ENCODE measurements at places on chromosomes 12 and 14. TPM values are rescaled to one million over a fixed set of nuclear protein-coding genes. Genes with fewer than 3 reads are reported as not detected.

DNA sequence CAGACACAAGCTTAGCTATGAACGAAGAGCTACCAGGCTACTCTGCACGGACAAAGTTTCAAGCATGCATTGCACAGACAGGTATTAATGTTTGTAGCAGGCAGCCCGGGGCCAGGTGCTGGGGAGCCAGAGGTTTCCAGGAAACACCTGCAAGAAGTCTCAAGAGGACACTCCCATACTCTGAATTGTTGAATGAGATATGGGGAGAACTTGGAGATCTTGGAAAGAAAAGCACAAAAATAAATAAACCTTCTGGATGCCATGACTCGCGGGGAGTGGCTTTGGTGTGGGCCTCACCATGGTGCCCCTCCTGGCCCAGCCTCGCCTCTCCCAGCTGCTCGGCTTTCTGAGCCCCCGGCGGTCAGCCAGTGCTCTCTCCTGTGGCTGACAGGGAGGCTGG lies 186.8 kb downstream of the TTC7B start:
- H3K4me3 ChIP-seq = no peak overlapping the region
- H3K27me3 ChIP-seq = no peaks in the 10 kb centered on the region
- peaks cover 57% of the 10 kb centered on the region for H3K4me1 ChIP-seq
- H3K27ac ChIP-seq = peak overlapping the region; percentile 74

DNA sequence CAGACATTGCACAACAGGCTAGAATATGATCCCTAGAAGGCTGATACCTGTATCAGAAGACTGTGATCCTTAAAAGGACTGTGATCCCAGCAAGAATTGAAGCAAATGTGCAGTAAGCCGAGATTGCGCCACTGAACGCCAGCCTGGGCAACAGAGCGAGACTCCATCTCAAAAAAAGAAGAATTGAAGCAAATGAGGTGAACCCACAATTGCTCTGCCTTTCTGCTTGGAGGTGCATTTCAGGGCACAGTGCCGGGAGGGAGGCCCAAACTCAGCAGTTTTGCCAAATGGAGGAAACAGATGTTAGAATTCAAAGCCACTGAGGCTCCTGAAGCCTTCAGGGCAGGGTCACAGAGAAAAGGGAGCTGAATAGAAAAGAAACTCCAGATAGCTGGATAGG lies 61.1 kb upstream of the COCH start:
- H3K36me3 ChIP-seq = no peaks in the 10 kb centered on the region
- no peak for DNase-seq
- H3K27ac ChIP-seq = no peak overlapping the region
- no peak overlapping the region for H3K4me3 ChIP-seq
- H3K27me3 ChIP-seq = no peaks in the 10 kb centered on the region

DEPDC4 gene
- not detected for total RNA-seq

GRCh38 chr14:95485222-95485819 lies 31.1 kb downstream of the SYNE3 start:
- H3K27ac ChIP-seq = peak overlapping the region; percentile 8
- no peaks in the 10 kb centered on the region for H3K27me3 ChIP-seq
- DNase-seq = no peak
- H3K36me3 ChIP-seq = no peaks in the 10 kb centered on the region
- no peak overlapping the region for H3K4me3 ChIP-seq
- peaks cover 72% of the 10 kb centered on the region for H3K4me1 ChIP-seq

GRCh38 chr14:50947446-50947845 lies 3.2 kb upstream of the PYGL start:
- no peaks in the 10 kb centered on the region for H3K36me3 ChIP-seq
- no peak overlapping the region for H3K4me3 ChIP-seq
- DNase-seq = no peak
- peaks cover 21% of the 10 kb centered on the region for H3K4me1 ChIP-seq

GRCh38 chr12:89230376-89231315 lies 121.7 kb downstream of the DUSP6 start:
- DNase-seq = no peak
- no peaks in the 10 kb centered on the region for H3K36me3 ChIP-seq
- no peak overlapping the region for H3K27ac ChIP-seq
- H3K27me3 ChIP-seq = no peaks in the 10 kb centered on the region

DNA sequence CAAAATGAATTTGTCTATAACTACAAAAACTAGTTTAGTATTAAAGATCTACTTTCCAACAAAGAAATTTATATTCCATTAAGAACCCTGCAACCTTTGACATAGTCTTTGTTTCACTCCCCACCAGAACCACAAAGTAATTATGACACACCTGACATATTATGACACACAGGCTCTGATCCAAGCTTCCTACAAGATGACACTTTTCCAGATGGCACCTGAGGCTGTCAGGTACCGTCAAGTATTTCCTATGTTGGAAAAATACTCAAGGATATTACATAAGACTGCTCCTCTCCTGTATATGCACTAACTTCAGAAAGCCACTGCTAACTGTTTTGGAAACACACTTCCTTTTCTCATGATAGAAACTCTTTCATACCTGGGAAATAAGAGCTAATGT lies 38.9 kb downstream of the STXBP6 start:
- no peak for DNase-seq
- no peaks in the 10 kb centered on the region for H3K36me3 ChIP-seq
- H3K27me3 ChIP-seq = no peaks in the 10 kb centered on the region
- H3K27ac ChIP-seq = no peak overlapping the region

DNA sequence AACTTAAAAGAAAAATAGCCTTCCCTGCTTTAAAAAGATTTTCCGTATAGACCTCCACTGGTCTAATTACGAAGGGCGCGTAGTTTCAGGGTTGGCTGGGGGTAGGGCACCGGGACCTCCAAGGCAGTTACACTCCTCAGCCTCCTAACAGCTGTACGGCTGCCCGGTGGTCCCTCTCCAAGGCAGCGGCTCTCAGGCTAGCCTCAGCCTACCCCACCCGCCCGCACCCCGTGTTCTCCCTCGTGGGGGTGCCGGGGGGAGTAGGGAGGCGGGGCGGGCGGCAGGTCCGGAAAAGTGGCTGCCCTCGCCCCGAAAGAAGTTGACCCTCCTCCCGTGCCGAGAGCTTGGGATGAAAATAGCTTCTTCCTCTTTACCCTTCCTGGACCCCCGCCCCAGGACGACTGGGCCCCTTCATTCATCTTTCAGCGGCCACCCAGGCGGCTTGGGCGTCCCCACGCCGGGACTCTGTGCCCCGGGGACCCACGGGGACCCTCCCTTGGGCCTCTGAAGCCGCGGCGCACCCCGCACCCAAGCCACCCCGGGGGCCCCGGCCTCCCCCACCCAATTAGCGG lies 991 bp upstream of the RCOR1 start:
- no peak for DNase-seq
- no peaks in the 10 kb centered on the region for H3K27me3 ChIP-seq
- H3K4me3 ChIP-seq = peak overlapping the region; percentile 73
- peaks cover 29% of the 10 kb centered on the region for H3K4me1 ChIP-seq

ITGA7 gene
- total RNA-seq = 309 TPM

DNA sequence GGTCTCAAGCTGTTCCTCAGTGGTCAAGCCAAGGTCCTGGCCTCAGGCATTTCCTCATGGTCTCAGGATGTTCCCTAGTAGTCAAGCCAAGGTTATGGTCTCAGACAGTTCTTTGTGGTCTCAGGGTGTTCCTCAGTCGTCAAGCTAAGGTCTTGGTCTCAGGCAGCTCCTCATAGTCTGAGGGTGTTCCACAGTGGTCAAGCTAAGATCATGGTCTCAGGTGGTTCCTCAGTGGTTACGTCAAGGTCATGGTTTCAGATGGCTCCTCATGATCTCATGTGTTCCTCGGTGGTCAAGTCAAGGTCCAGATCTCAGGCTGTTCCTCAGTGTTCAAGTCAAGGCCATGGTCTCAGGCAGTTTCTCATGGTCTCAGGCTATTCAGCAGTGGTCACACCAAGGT lies 540.1 kb downstream of the VRK1 start:
- H3K4me3 ChIP-seq = no peak overlapping the region
- no peaks in the 10 kb centered on the region for H3K27me3 ChIP-seq
- no peak for DNase-seq
- H3K27ac ChIP-seq = no peak overlapping the region

RESF1 gene
- total RNA-seq = 31.5 TPM

DNA sequence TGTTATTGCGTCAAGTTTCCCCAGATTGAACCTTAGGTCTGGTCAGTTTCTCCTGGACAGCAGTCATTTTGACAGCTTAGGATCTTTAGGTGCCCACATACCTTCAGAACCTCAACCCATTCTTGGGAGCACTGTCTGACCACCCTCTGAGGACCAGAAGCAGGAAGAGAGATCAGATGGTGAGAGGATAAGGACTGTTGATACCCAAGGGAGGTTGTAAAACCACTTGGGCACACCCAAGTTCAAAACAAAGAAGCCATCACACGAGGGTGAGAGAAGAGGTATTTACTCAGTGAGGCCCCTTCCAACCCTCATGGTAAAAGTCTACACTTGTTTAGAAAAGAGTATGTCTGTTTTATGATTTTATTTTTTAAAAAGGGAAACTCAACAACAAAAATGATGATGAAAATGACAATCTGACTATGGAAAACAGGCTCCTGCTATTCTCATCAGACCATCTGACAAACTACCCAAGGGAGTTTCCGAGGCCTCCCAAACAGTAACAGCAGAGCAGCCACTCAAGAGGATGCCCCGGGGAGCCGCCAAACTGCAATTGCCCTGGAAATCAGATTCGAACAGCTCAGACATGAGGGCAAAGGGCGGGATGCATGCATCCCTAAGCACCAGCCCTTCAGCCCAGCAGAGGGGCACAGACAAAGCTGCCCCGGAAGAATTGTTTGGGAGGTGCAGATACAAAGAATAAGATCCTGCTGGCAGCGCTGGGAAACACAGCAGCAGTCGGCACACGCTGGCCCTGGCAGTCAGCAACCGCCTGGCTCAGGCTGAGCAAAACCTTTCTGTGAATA lies 162.6 kb upstream of the PLEKHG7 start:
- no peak for DNase-seq
- H3K27ac ChIP-seq = peak overlapping the region; percentile 60
- no peaks in the 10 kb centered on the region for H3K36me3 ChIP-seq
- no peaks in the 10 kb centered on the region for H3K4me1 ChIP-seq

BCL11B gene
- 0.43 TPM for total RNA-seq

DNA sequence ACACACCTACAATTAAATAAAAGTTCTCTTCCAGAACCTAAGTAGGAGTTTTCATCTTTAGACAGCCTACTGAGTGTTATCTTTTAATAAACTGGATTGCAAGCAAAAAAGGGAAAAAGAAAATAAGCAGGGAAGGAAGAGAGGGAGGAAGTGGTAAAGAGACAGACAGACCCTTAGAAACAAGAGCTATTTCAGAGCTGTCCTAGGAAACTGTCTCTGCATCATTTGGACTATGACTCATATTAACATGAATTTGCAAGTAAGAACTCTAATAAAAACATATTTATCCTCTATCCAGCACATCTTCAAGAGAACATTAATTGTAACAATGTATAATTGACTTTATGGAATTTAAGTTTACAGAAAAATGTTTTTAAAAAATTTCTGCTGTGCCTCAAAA lies 438.8 kb upstream of the USP15 start:
- H3K27me3 ChIP-seq = no peaks in the 10 kb centered on the region
- no peaks in the 10 kb centered on the region for H3K4me1 ChIP-seq
- DNase-seq = no peak
- H3K36me3 ChIP-seq = no peaks in the 10 kb centered on the region
- H3K4me3 ChIP-seq = no peak overlapping the region

All from right atrium auricular region (tissue), 2 donors.